Breast epithelium (tissue), 4 donors: ENCODE measurements at places on chromosomes 6 and 20. TPM values are rescaled to one million over a fixed set of nuclear protein-coding genes. Genes with fewer than 3 reads are reported as not detected.

Gene SUPT3H
- total RNA-seq: 6.9 TPM

Gene COL21A1
- total RNA-seq: 1.5 TPM

Gene MRPL2
- total RNA-seq: 29.1 TPM

Gene GABBR1
- 26.1 TPM for total RNA-seq

Gene TRPC4AP
- total RNA-seq: 71.7 TPM

Gene EPPIN
- not detected for total RNA-seq

Gene POU5F1
- 4.5 TPM for total RNA-seq

Gene UBD
- total RNA-seq: 2.0 TPM

Gene TMX4
- 60.7 TPM for total RNA-seq

Gene ZNF334
- 0.96 TPM for total RNA-seq

Gene HTR1B
- 0.33 TPM for total RNA-seq

GRCh38 chr6:157693867-157694266, 129.2 kb upstream of the SNX9 start:
- no peak for DNase-seq

DNA sequence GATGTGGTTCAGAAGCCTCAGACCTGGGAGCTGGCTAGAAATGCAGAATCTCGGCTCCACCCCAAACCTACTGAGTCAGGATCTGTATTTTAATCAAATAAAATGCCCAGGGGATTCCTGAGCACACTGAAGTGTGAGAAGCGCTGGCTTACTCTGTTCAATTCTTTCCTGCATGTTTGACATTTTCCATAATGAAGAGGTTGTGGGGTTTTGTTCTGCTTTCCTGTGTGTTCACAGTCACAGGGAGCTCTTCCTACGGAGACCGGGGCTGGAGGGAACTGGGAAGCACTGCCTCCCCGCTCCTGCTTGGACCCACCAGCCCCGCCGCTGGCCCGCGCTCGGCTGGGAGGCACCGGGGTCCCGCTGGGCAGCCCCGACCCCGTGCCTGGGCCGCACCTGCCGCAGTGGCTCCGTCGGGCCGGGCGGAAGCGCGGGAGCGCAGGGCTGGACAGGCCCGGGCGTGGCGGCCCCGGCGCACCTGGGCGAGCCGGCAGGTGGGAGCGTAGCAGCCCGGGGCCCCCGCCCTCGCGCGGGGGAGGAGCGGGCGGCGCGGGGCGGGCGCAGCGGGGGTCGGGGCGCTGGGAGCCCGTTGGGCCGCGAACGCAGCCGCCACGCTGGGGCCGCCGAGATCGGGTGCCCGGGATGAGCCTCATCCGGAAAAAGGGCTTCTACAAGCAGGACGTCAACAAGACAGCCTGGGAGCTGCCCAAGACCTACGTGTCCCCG, at the start of gene MAPK13:
Gene MAPK13, plus strand, starts transcription at position 573 of the 726 bp plus-strand sequence. Its CDS starts 70 bp downstream, at position 643.
- DNase-seq: no peak

DNA sequence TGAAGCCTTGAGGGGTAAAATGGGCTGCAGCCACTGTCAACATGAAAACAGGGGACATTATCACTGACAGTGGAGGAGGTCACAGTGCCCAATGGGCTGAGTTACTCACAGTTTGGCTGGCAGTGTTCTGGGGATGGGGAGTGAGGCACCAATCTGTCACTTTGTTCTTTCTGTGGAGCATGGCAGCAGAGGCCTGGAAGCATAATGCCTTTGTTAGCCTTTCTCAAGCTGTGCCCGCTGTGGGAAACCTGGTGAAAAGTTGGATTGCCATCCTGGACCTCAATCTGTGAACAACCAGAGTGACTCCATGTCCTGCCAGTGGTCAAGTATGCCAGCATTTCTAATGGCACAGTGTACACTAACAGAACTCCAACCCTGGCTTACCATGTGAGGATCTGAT, 143.6 kb downstream of the OR2B2 start:
- DNase-seq: no peak

DNA sequence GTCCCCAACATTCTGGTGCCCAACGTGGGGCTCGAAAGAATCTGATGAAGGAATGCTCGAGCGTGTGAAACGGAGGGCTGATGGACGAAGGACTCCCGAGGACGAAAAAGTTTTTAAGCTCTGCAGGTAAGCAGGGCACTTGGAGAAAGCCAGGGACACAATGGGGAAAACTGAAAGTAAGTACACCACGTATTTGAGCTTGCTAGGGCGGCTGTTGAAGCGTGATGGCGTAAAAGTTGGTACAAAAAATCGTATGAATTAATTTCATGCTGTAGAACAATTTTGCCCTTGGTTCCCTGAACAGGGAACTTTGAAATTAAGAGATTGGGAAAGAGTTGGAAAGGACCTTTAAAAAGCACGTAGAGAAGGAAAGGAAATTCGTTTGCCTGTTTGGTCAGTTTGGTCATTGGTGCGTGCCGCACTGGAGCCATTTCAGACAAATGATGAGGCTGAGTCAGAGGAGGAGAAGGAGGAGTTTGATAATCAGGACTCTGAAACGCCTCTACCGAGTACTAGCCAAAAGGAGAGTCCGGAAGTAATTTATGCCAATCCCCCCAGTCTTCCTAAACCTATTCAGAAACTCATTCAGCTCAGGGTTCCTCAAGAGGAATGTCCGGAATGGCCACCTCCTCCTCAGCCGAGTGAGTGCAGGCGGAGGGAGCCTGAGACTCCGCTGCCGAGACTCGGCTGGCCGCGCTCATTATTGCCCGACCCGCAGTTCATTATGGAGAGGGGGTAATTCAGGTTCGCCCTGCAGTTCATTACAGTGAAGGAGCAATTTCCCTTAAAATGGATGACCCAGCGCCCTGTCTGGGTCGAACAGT, 59.2 kb upstream of the PRSS16 start:
- no peak for DNase-seq

- no peak for DNase-seq
These were observed 26.3 kb upstream of the PMEPA1 start for GRCh38 chr20:57735831-57736737.

- no peak for DNase-seq
These were observed 16.8 kb downstream of the RALY start for GRCh38 chr20:34010405-34010931.

- no peak for DNase-seq
These were observed 371.0 kb downstream of the EPHA7 start for GRCh38 chr6:93048381-93048780.

DNA sequence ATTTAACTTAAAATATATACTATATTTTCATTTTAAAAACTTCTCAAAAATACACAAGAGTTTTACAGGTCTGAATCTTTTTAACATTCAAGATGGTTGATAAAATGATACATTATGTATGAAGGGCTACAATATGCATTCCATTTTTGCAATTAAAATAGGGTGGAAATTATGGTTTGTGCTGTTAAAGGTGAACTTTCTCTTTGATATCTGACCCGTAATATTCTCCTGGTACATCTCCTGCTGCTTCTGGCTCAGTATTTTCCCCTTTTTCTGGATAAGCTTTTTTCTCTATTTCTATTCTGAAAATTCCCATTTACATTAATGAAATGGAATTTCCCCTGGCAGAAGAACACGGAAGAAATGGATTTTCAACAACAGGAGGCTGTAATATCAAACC, 27.4 kb upstream of the LCA5 start:
- no peak for DNase-seq

DNA sequence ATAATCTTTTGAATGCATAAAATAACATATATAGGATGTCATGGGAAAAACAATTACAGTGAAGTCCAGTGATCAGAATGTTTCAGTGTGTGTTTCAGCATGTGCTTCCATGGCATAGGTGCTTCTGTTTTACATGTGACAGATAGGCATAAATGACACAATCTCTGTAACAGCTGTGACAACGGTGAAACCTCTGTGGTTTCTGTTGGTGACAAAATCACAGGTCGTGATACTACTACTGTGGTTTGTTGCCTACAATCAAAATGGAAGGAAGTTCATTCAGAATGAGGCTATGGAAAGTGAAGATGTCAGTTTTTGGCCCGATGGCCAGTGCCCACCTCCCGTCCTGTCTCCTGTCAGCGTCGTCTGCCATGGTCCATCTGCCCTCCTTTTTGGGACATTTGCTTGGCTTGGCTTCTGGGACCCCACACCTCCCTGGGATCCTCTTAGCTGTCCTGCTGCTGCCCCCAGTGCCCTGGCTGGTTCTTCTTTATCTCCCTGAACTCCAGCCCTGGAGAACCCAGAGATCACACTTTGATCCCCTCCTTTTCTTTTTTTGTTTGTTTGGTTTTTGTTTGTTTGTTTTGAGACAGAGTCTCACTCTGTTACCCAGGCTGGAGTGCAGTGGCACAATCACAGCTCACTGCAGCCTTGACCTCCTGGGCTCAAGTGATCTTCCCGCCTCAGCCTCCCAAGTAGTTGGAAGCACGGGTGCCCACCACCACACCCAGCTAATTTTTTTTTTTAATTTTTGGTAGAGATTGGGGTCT, 79.3 kb upstream of the NAA20 start:
- no peak for DNase-seq

DNA sequence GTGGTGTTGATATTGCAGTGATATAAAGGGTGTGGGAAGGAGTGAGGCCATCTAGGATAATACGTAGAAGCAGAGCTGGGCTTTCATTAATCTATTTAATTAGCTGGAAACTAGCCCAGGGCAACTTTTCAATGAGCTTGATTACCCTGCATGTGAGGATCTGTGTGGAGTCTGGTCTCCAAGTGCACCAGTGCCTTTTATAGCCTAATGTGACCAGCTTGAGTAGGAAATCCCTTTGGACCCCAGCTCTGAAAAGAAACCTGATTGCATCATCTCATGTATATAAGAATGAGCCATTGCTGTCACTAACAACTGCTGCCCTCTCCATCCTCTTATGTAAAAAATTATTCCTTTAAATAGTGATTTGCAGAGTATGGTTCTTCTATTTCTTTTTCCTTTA, 72.6 kb downstream of the CD109 start:
- no peak for DNase-seq

DNA sequence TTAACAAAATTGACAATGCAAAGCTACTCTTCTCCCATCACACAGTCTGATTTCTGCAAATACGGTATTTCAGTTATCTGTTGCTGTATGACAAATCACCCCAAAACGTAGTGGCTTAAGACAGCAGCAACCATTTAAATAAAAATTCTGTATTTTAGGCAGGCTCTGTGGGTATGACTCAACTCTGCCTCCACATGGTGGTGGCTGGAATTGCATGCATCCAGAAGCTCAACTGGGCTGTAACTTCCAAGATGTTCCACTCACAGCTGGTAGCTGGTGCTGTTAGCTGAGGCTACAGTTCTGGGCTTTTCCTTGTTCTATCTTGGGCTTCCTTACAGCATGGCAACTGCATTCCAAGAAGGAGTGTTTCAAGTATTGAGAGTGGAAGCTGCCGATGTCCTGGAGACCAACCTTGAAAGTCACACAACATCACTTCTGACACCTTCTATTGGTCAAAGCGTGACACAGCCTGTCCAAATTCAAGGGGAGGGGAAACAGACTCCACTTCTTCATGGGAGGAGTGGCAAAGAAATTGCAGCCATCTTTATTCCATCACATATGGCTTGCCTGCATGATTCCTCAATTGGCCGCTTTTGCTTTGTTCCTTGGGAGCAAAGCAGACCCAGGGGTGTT, 39.7 kb upstream of the TULP1 start:
- DNase-seq: no peak

DNA sequence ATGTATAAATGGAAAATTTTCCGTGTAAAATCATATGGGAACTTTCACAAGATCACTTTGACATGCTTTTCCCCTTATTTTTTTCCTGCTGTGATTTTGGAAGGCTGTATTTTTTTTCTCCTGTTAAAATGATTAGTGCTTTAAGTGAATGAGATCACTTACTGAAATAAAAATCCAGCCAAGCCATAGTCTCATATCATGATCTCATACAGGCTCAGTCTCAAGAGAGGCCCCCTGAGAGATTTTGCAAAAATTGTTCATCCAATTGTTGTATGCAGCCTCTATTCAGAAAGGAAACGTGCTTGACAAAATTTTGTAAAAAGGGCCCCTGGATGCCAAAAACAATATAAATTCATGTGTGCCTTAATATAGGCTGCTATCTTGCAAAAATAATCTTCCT, 528.2 kb downstream of the HDGFL1 start:
- DNase-seq: no peak

GRCh38 chr6:133542056-133542821, 301.1 kb downstream of the EYA4 start:
- DNase-seq: no peak
